ENCODE measurements at places on chromosomes 11 and 22. TPM values are rescaled to one million over a fixed set of nuclear protein-coding genes. Genes with fewer than 3 reads are reported as not detected.

DNA sequence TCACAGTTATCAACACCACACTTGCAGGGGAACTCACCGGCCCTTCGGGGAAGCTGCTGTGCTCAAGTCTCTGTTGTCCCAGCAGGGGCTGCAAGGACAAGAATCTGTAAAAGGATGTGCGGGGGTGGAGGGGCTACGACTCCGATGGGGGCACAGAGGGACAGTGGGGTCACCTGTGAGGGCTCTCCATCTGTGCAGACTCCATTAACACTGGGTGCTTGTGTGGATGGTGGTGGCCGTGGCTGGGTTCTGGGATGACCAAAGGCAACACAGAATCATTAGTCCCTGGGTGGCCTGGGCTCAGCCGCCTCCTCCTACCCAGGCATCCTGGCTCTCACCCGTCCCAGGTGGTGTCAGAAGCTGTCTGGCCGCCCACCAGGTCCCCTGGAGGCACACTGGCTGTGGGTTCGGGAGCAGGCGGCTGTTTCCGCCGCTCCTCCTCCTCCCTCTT, 10.2 kb upstream of the RBM4B start:
- H3K4me1 ChIP-seq = no peaks in the 10 kb centered on the region
- no peaks in the 10 kb centered on the region for H3K36me3 ChIP-seq
- no peak overlapping the region for H3K27ac ChIP-seq
- DNase-seq = no peak

The TEX54 gene
- not detected for polyA plus RNA-seq

The RAG1 gene
- polyA plus RNA-seq = 0.52 TPM

The APOBEC3H gene
- polyA plus RNA-seq = 22.2 TPM

DNA sequence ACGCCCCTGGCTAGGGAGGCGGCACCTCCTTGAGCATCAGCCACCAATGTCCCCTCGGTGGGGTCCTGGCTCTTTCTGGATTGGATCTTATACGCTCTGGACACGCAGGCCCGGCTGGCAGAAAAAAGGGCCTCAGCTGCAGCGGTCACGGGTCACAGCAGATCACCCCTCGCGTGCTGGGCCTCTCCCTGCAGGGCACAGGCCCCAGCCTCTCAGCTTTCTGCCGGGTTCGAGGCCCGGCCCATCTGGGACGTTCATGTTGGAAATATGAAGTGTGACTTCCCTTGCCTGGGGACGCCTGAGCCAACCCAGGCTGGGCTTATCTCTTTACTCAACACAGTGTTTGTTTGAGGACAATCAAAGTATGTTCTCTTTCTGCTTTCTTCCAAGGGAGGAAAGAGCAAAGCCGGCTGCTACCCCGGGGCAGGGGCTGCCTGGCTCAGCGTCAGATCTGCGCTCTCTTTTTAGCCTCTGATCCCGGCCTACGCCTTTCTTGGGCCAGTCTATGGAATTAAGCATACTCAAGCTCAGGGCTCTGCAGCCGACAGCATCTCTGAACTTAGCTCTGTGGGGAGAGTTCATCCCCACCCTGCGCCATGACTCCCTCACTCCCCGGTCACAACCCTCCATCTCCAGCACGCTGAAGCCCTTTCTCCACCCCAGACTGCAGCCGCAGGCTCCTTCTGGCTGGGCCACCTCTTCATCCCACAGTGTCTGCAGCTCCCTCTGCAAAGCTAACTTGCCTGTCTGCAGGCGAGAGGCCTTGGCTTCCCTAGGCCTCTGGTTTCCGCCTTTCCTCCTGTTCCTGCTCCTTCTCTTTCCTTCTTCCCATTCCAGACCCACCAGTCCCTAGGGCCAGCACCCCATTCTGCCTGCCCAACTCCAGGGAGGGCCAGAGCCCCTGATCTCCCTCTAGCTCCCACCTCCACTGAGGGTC, 38.8 kb downstream of the ADAMTS15 start:
- no peaks in the 10 kb centered on the region for H3K36me3 ChIP-seq
- no peak overlapping the region for H3K4me3 ChIP-seq
- H3K4me1 ChIP-seq = no peaks in the 10 kb centered on the region
- no peak for DNase-seq
- H3K27me3 ChIP-seq = no peaks in the 10 kb centered on the region

GRCh38 chr11:66159324-66159984, 89.4 kb downstream of the PACS1 start:
- DNase-seq = no peak
- H3K27me3 ChIP-seq = peaks cover 3% of the 10 kb centered on the region
- H3K4me3 ChIP-seq = no peak overlapping the region
- peaks cover 50% of the 10 kb centered on the region for H3K4me1 ChIP-seq
- H3K36me3 ChIP-seq = no peaks in the 10 kb centered on the region

The TH gene
- polyA plus RNA-seq = not detected

DNA sequence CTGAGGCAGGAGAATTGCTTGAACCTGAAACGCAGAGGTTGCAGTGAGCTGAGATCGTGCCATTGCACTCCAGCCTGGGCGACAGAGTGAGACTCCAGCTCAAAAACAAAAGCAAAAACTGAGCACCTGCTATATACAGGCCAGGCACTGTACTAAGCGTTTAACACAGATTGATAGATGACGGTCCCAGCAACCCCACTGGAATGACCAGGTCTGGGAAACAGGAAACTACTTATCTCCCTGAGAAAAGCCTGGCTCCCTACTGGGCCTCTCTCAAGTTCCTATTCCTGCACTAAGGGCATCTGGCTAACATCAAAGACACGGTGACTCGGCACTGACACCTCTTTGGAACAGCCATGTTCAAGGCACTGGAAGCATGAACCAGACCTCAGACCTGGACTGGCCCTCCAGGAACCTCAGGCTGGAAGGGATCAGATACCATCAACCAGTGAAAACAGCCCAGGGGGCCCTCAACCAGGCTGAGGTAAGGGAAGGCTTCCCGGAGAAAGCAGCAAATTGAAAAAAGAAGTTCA, 16.6 kb downstream of the ARAP1 start:
- peaks cover 11% of the 10 kb centered on the region for H3K36me3 ChIP-seq
- no peak for DNase-seq
- H3K27me3 ChIP-seq = peaks cover 13% of the 10 kb centered on the region
- peaks cover 97% of the 10 kb centered on the region for H3K4me1 ChIP-seq
- no peak overlapping the region for H3K4me3 ChIP-seq
- peak overlapping the region; percentile 99 for H3K27ac ChIP-seq

- H3K4me3 ChIP-seq = no peak overlapping the region
- peaks cover 2% of the 10 kb centered on the region for H3K27me3 ChIP-seq
- H3K27ac ChIP-seq = no peak overlapping the region
- DNase-seq = peak; percentile 42
These were observed 29.9 kb upstream of the OR10G7 start for GRCh38 chr11:124070915-124071622.

GRCh38 chr11:126679033-126679432, 321.5 kb downstream of the KIRREL3 start:
- H3K27me3 ChIP-seq = peaks cover 2% of the 10 kb centered on the region
- no peak for DNase-seq
- H3K36me3 ChIP-seq = no peaks in the 10 kb centered on the region
- no peak overlapping the region for H3K27ac ChIP-seq
- no peak overlapping the region for H3K4me3 ChIP-seq

- no peaks in the 10 kb centered on the region for H3K4me1 ChIP-seq
- no peaks in the 10 kb centered on the region for H3K36me3 ChIP-seq
- no peak overlapping the region for H3K4me3 ChIP-seq
- H3K27me3 ChIP-seq = no peaks in the 10 kb centered on the region
- DNase-seq = no peak
- H3K27ac ChIP-seq = no peak overlapping the region
These were observed 12.5 kb upstream of the MYRF start for GRCh38 chr11:61739966-61740365.

GRCh38 chr11:114297806-114298709, 1.9 kb downstream of the NNMT start:
- no peaks in the 10 kb centered on the region for H3K36me3 ChIP-seq
- no peak overlapping the region for H3K27ac ChIP-seq
- no peaks in the 10 kb centered on the region for H3K4me1 ChIP-seq
- H3K27me3 ChIP-seq = peaks cover 13% of the 10 kb centered on the region
- no peak for DNase-seq

The CARNS1 gene
- polyA plus RNA-seq = 3.4 TPM

DNA sequence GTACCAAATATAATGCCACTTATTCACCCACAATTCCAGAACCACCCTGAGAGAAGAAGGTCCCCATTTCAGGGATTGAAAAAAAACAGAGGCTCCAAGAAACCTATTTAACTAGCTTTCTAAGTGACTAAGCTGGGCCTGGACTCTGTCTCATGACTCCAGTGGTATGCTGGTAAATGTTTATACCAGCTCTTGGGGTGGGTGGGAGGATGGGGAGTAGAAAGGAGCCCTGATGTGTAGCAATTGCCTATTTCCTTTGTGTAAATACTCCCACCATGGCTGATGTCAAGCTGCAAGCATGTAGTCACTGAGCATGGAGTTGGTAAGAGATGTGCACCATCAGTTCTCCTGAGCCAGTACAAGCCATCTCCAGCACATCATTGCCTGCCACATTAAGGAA, 2.8 kb downstream of the PRG3 start:
- no peaks in the 10 kb centered on the region for H3K36me3 ChIP-seq
- no peak overlapping the region for H3K4me3 ChIP-seq
- DNase-seq = no peak

The C1QTNF5 gene
- polyA plus RNA-seq = not detected

- no peak for DNase-seq
- H3K36me3 ChIP-seq = no peaks in the 10 kb centered on the region
- H3K27ac ChIP-seq = no peak overlapping the region
- peaks cover 22% of the 10 kb centered on the region for H3K4me1 ChIP-seq
- H3K4me3 ChIP-seq = peak overlapping the region; percentile 64
- no peaks in the 10 kb centered on the region for H3K27me3 ChIP-seq
These were observed 53.8 kb downstream of the TRIOBP start for GRCh38 chr22:37750596-37751162.

DNA sequence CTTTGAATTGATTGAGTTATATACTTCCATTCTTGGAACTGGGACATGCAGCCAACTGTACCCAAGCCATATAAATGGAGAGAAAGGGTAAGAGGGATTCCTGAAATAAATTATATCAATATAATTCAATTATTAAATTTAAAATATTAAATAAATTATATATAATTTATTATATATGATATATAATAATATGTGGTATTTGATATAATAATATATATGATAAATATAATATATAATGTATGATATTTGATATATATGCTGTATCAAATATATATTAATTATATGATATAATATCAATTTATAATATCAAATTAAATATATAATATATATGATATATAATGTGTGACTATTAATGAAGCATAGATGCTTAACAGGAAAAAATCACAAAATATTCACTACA, 677.0 kb downstream of the NELL1 start:
- no peaks in the 10 kb centered on the region for H3K27me3 ChIP-seq
- H3K36me3 ChIP-seq = no peaks in the 10 kb centered on the region
- H3K4me3 ChIP-seq = no peak overlapping the region
- no peaks in the 10 kb centered on the region for H3K4me1 ChIP-seq
